ENCODE measurements at places on chromosomes 1 and 21.
A peak's percentile ranks its signal among the peaks of the same experiment; 100 is the strongest.

GRCh38 chr1:57249511-57249910 is 174.3 kb downstream of the DAB1 start:
- no peak for DNase-seq

- peak; percentile 7 for DNase-seq
These were observed 331.6 kb downstream of the SRGAP2C start for GRCh38 chr1:121516234-121516967.

DNA sequence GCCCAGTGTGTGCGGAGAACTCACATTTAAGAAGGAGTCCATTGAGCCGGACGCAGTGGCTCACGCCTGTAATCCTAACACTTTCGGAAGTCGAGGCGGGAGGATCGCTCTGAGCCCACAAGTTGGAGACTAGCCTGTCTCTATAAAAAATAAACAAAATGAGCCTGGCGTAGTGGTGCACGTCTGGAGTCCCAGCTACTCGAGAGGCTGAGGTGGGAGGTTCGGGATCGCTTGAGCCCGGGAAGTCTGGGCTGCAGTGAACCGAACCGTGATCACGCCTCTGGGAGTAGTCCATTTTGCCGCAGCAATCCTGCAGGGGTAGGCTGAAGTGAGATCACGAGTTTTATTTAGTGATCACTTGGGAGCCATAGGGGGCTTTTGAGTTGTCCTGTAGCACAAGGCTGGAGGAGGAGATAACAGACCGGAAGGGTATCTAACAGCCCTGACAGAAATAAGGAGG is 497 bp upstream of the FUCA1 start:
- DNase-seq: no peak

DNA sequence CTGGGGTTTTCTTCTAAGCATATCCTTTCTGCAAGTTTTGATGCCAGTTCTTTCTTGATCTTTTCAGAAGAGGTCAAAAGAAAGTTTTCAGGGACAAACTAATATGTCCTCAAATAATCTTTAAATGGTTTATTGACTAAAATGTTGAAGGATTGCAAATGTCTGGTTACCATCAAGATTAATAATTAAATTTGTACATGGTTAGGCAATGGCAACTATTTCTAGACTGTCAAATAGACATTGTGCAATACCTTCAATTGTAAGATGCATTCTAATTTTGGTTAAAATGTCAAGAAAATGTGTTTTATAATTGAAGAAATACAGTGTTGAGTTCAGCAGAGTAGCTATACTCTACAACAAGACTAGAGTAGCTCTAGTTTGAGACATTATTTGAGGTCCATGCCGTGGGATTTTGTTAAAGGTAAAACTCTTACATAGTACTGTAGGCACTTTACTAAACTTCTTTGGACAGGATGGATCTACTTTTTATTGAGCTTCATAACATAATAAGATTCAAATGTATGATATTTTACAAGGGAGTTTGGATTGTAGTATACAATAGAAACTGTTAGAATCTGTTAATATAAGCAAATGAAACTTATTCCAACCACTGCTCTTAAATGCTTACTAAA is 22.6 kb downstream of the MAEL start:
- DNase-seq: no peak

- DNase-seq: no peak
These were observed 1.5 kb downstream of the TTC34 start for GRCh38 chr1:2799811-2800663.

GRCh38 chr1:111392042-111392441 is 35.5 kb downstream of the OVGP1 start:
- no peak for DNase-seq

GRCh38 chr1:3468236-3469103 is 14.0 kb downstream of the ARHGEF16 start:
- no peak for DNase-seq

- no peak for DNase-seq
These were observed 421.0 kb downstream of the DSCAM start for GRCh38 chr21:40425981-40426380.

- DNase-seq: no peak
These were observed 22.0 kb downstream of the CNST start for GRCh38 chr1:246588159-246588721.

DNA sequence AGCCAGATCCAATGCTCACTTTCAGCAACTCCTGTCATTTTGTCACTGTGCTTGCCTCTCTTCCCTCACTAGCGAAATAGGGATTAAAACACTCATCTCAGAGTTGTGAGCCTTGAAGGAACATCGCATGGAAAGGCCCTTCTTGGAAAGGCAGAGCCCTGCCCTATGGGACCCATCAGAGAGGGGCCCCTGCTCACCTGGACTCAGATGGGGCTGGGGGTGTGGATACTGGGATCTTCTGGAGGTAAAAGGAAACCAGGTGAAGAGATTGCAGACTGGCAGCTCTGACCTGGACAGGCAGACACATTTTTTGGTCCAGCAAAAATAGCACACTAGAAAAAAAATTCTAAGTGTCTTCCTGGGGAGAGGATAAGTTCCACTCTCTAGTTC is 54.2 kb upstream of the EPS8L3 start:
- no peak for DNase-seq

GRCh38 chr1:201916649-201917249 is 28.1 kb downstream of the SHISA4 start:
- no peak for DNase-seq

DNA sequence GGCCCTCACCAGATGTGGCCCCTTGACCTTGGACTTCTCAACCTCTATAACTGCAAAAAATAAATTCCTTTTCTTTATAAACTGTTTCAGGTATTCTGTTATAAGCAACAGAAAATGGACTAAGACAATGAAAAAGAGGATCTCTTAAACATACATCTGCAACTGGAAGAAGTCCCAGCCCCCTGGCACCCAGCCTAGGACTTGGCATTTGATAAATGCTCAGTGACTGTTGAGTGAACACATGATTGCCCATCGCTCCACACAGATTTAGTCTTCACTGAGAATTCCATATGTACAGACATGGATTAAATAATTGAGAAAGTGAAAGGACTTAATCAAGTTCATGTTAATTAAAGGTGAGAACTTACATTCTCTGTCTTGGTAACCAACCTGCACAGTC is 344.9 kb upstream of the RUNX1 start:
- no peak for DNase-seq

GRCh38 chr1:65793359-65793732 is 651 bp downstream of the PDE4B start:
- DNase-seq: no peak

- no peak for DNase-seq
These were observed 23.3 kb downstream of the KMO start for GRCh38 chr1:241555526-241555925.

Data from GM12864 (cell line).